Left hindlimb (tissue), 1 donor: ENCODE measurements at places on chromosomes 12 and 14.

DNA sequence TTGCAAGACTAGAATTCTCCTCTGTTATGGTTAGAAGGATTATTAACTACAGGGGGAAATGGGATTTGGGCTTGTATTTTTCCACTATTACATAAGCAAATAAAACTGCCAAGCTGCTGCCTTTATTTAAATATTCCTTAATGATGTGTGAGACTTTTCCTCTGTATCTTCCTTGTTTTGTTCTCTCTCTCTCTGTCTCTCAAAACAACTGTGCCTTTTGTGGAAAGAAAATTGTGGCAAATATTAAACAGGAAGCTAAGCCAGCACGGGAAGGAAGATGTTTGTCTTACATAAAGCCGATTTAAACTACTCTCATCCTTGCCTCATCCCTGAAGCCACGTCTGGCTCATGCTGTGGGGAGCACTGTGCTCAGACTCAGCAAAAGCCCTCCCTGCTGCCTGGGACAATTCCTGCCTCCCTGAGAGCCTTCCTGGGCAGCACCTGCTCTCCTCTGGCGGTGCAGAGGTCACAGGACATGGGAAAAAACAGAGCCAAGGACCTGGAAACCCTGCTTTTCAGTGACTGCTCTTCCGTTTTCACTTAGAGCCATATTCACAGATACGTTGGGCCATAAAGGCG is 237.2 kb downstream of the SLC15A4 start:
- no peak for DNase-seq

DNA sequence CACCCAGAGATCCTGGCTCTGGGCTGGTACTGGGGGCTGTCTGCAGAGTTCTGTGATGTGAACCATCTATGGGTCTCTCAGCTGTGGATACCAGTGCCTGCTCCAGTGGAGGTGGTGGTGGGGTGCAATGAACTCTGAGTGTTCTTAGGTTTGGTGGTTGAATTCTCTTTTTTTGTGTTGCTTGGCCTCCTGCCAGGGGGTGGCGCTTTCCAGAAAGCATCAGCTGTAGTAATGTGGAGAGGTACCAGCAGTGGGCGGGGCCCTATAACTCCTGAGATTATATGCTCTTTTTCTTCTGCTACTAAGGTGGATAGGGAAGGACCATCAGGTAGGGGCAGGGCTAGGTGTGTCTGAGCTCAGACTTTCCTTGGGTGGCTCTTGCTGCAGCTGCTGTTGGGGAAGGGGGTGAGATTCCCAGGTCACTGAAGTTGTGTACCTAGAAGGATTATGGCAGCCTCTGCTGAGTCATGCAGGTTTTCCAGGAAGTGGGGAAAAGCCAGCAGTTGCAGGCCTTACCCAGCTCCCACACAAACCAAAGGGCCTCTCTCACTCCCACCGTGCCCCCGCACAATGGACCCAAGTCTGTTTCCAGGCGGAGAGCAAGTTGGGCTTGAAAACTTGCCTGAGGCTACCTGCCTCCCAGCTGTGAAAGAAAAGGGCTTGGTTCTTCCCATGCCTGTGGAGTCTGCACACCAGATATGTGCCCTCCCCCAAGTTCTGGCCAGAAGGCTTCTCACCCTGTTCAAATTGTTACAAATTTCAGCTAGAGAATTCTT is 18.6 kb downstream of the CCER1 start:
- DNase-seq = no peak

- peak; percentile 72 for DNase-seq
These were observed 18.2 kb upstream of the CACNA2D4 start for GRCh38 chr12:1936406-1937320.

GRCh38 chr14:99660794-99661193 is 15.9 kb downstream of the HHIPL1 start:
- no peak for DNase-seq

GRCh38 chr14:76126076-76126475 is 25.6 kb upstream of the GPATCH2L start:
- DNase-seq = no peak
